Activated CD8-positive, alpha-beta memory T cell treated with anti-CD3 and anti-CD28 coated beads for 36 hours (primary cell): ENCODE measurements at places on chromosomes 5 and 9. TPM values are rescaled to one million over a fixed set of nuclear protein-coding genes. Genes with fewer than 3 reads are reported as not detected.

The ZFP2 gene
- total RNA-seq, result 0.42 TPM

The KIF12 gene
- total RNA-seq, result not detected

The SCGB3A2 gene
- not detected for total RNA-seq

The CDH18 gene
- not detected for total RNA-seq
